CD4-positive, alpha-beta T cell treated with Interleukin-17A for 1 hour (primary cell): ENCODE measurements at places on chromosomes 4 and X.

GRCh38 chr4:100981447-100982204, 365.7 kb downstream of the PPP3CA start:
- no peak for DNase-seq

- DNase-seq, result peak; percentile 70
These were observed 599 bp upstream of the IL2RG start for GRCh38 chrX:71111921-71112431.

DNA sequence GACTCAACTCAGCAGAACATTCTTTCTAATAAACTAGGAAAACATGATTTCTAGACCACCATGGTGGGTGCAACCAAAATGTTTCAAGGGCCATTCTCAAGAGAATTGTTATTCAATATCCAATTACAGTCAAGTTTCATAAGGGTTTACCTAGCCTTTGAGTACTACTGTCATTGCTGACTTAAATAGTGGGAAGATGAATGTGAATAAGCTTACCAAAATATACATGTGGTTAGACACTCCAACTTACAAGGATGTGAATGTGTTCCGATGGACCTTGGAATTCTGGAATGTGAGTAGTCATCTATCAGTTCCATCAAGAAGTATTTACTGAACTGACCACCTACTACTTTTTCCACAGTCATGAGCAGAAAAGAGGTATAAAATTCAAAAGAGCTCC, 16.9 kb downstream of the SH3RF1 start:
- no peak for DNase-seq

GRCh38 chr4:168876106-168876505, 133.9 kb downstream of the CBR4 start:
- no peak for DNase-seq

GRCh38 chr4:132540268-132540667, 608.8 kb upstream of the PCDH10 start:
- no peak for DNase-seq

DNA sequence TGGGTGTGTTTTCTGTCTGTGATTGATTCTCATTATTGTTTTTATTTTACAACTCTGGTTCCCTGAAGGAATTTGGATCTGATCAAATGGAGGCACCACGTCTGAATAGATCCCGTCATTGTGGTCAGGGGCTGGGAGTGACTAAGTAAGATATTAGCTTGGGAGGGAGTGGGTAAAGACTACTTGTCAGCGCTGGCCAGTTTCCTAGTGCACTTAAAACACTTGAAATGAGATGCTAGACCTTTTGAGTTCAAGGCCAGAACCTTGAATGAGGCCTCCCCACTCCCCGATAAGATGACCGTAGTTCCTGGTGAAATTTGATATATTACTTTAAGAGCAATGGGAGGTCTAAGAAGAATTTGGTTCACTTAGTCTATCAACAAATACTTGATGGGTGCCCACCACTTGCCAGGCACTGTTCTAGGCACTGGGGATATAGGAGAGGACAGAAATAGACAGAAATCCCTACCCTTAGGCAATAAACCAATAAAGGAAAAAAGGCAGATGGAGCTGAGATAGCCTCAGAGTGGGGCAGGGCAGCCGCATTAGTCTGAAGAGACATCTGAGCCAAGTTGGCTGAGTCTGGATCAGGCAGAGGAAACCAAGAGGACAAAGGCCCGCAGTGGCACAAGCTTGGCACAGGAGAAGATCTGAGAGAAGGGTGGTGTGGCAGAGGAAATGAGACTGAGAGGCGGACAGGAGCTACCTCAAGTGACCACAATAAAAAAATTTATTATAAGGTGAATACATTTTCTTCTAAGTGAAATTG, 11.8 kb downstream of the FAM184B start:
- no peak for DNase-seq

GRCh38 chrX:155216940-155217440, 730 bp downstream of the VBP1 start:
- DNase-seq, result no peak

DNA sequence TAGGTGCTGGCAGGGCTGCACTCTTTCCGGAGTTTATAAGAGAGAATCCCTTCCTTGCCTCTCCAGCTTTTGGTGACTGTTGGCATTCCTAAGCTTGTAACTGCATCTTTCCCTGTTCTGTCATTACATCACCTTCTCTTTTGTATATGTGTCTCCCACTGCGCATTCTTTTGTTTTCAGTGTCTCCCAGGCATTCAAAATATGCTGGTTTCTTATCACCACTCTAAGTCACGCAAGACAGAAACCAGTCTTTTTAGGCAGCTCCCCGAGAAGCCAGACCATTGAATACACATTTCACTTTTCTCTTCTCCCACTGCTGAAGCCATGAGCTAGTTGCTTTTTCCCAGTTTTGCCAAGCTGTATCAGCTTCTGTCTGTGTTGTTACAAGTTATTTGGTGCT, 71.0 kb downstream of the LAS1L start:
- DNase-seq, result no peak

- peak; percentile 4 for DNase-seq
These were observed 24.5 kb downstream of the FLNA start for GRCh38 chrX:154349979-154350378.
